ENCODE measurements at places on chromosomes 13 and 19. TPM values are rescaled to one million over a fixed set of nuclear protein-coding genes. Genes with fewer than 3 reads are reported as not detected.

GRCh38 chr13:46041419-46041839 is 11.1 kb downstream of the ZC3H13 start:
- no peaks in the 10 kb centered on the region for H3K27me3 ChIP-seq
- no peaks in the 10 kb centered on the region for H3K4me1 ChIP-seq
- no peak for ATAC-seq
- no peaks in the 10 kb centered on the region for H3K36me3 ChIP-seq

SSC5D gene
- 35.2 TPM for total RNA-seq

GRCh38 chr13:30079501-30079900 is 227.8 kb downstream of the KATNAL1 start:
- H3K36me3 ChIP-seq = no peaks in the 10 kb centered on the region
- H3K4me3 ChIP-seq = no peak overlapping the region
- no peaks in the 10 kb centered on the region for H3K27me3 ChIP-seq

GRCh38 chr13:93244918-93245280 is 18.3 kb downstream of the GPC6 start:
- H3K4me3 ChIP-seq = peak overlapping the region; percentile 1
- H3K27me3 ChIP-seq = peaks cover 9% of the 10 kb centered on the region
- ATAC-seq = peak; percentile 75
- no peaks in the 10 kb centered on the region for H3K4me1 ChIP-seq
- H3K27ac ChIP-seq = no peak overlapping the region
- H3K36me3 ChIP-seq = no peaks in the 10 kb centered on the region

CRLF1 gene
- total RNA-seq = 42.1 TPM

KLK6 gene
- not detected for total RNA-seq

All from gastroesophageal sphincter (tissue), 4 donors.